ENCODE measurements at places on chromosomes 11 and 22. TPM values are rescaled to one million over a fixed set of nuclear protein-coding genes. Genes with fewer than 3 reads are reported as not detected.

Gene GRAP2
- 105 TPM for total RNA-seq

Gene GTPBP1
- total RNA-seq: 346 TPM

Gene SLC22A6
- not detected for total RNA-seq

Gene OR5T2
- not detected for total RNA-seq

Gene PNPLA3
- total RNA-seq: not detected

Gene LTO1
- 28.3 TPM for total RNA-seq

Gene MMP10
- not detected for total RNA-seq

Gene CHST1
- total RNA-seq: not detected

Gene AIFM3
- not detected for total RNA-seq

Gene CCDC87
- total RNA-seq: 0.53 TPM

Gene PANX2
- total RNA-seq: not detected
